Ascending aorta (tissue), 2 donors: ENCODE measurements at places on chromosomes 4 and X. TPM values are rescaled to one million over a fixed set of nuclear protein-coding genes. Genes with fewer than 3 reads are reported as not detected.

CENPU gene
- total RNA-seq: not detected

IBSP gene
- not detected for total RNA-seq

LONRF3 gene
- 11.0 TPM for total RNA-seq

SLC39A8 gene
- total RNA-seq: 17.1 TPM

SHROOM4 gene
- total RNA-seq: 25.3 TPM

SRPK3 gene
- total RNA-seq: 4.5 TPM

PFKFB1 gene
- total RNA-seq: not detected

TRAM1L1 gene
- 0.43 TPM for total RNA-seq

GUCY1B1 gene
- total RNA-seq: 34.9 TPM

DNA sequence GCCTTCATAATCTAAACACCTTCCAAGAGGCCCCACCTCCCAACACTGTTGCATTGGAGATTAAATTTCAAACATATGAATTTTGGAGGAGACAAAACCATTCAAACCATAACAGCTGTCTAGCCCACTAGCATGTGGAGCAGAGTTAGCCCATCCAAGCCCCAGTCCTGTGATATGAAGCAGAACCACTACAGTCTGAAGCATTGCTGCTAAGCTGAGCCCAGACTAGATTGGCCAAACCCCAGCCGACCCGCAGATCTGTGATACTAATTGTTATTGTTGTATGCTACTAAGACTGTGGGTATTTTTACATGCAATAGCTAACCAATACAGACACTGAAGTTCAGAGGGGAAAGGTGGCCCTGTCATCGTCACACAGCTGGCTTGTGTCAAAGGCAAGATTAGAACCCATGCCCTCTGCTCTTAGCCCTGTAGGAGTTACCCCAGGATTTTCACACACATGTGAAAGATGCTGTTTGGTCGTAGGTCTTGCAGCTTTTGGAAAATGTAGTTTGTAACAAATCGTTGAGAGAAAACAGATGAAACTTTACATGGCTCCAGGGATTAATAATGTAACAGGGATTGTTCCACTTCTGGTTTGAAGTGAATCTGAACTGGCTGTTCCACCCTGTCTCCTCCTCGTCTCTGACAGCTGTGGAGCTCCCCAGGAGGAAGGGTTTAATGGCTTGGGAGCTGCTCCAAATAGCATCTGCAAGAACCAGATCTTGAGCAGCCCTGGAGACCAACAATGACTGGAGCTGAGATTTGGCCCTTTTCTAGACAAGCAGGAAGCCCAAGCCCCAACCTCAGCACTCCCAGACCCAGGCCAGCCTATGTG, 517.5 kb downstream of the MID1IP1 start:
- DNase-seq: no peak

- DNase-seq: peak; percentile 63
Observed at GRCh38 chr4:170853422-170854021, 763.8 kb upstream of the AADAT start.

DNA sequence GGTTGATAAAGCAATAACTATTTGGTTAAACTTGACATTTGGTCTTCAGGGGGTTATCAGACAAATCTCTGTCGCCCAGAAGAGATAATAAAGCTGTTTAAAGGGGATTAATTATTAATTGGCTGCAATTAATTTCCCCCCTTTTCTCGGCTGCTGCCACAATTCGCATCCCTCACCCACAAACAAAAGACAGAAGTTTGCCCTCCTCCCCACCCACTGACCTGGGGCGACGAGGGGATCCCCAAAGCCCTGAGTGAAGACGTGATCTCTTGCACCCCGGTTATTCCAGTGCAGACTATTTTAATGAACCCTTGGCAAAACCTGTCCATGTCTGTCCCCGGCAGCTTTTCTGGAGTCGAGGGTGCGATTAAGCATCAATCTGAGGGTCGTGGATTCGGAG, 55.7 kb upstream of the TMEM33 start:
- no peak for DNase-seq

- no peak for DNase-seq
Observed at GRCh38 chrX:100829730-100830129, 9.5 kb downstream of the CSTF2 start.

- DNase-seq: no peak
Observed at GRCh38 chrX:21645886-21646285, 12.2 kb downstream of the KLHL34 start.

- DNase-seq: no peak
Observed at GRCh38 chr4:88957570-88957969, 99.4 kb downstream of the FAM13A start.

DNA sequence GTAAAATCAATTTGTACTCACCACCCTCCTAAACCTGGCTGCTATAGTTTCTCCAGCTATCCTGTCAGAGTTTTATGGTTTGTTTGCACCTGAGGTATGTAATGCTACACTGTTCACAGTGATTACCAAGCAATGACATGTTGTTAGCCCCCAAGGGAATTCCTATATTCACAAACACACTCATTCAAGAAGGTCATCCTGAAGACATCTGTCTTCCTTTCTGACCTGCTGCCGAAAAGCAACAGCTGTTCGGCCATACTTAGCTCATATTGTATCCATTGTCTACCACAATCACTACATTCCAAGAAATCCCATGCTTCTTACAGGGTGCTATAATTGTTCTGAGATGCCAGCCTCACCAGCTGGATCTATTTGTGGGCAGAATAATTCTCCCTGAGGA, 160.1 kb upstream of the GYPA start:
- no peak for DNase-seq

GRCh38 chrX:40539214-40540142, 41.3 kb upstream of the ATP6AP2 start:
- DNase-seq: peak; percentile 72

GRCh38 chr4:106038908-106039307, 143.6 kb downstream of the NPNT start:
- DNase-seq: no peak

DNA sequence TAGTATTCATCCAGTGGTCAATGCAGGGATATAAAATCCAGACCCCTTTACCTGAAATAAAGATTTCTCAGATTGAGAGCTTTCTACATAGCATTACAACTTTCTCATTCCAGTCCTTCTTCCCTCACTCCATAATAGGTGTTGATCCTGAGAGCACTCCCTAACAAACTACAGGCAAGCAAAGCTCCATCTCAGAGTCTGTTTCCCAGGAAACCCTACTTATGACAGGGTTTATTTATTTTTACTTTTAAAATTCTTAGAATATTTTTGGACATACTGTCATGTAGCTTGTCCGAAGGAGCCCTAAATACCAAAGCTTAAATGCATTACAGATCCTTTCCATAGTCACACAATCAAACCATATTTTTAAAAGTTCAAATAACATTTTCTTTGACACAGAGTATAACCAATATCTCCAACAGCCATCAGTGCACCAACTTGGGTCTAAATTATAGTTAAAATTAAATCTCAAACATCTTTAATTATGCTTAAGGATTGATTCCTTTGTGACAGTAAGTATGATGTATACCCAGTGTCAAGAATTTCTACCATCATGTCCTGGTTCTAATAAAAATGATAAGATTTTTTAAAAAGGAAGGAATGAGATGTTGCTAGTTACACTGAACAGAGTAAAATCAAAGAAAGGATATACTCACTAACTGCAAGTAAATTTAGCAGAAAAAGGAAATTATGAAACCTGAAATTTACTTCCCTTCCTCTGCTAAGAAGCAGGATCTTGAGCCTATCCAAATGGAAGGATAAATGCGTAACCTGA, 580.4 kb upstream of the ADGRL3 start:
- DNase-seq: no peak

DNA sequence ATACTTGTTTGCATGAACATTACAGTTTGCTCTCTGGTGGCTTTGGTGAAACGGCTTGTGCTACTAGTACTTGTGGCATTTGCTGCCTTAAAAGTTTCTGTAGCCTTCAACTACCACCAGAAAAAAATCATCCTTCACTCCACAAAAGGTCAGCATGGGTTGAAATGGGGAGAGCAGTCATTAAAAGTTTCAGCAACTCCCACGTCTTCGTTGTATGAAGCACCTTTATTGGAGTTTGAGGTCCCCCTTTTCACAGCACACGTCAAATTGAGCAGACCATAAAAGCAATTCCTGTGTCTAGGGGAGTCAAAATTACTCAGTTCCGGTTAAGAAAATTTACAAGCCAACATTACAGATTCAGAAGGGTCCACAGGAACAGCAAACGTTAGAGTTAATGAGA, 23.0 kb upstream of the CCNA2 start:
- no peak for DNase-seq

GRCh38 chr4:38684271-38684670, 20.3 kb downstream of the KLF3 start:
- no peak for DNase-seq

DNA sequence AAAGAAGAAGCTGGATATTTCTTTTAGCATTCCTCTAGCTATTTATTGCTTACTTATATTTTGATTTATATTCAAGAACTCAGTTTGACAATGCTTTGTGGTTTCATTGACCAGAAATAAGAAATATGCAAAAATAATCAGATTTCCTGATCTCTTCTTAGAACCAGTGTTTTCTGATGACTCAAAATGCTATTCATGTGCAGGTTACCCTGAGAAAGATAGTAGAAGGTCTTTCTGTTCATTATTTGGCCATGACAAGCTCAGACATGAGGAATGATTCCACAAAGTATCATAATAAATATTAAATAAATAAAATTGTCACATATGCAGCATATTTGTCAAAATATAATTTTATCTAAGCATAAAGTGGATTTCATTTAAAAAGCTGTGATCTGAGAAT, 24.1 kb downstream of the ADH7 start:
- DNase-seq: no peak

DNA sequence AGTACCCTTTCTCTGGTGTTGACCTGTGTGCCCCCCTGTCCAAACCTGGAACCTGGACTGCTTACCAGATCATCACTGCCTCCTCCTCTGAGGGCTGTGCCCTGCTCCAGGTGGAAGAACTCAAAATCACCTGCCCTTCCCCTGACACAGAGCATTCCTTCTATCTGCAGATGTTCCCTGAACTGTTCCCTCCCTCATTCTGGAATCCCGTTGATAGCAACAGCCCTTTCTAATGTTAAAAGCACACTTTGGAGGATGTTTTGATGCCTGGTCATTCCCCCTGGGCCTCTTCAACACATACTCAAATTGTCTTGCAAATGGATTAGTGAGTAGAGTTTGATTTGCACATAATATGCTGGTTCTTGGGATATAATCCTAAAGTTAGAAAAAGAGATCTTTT, 225.8 kb downstream of the FGF13 start:
- no peak for DNase-seq

DNA sequence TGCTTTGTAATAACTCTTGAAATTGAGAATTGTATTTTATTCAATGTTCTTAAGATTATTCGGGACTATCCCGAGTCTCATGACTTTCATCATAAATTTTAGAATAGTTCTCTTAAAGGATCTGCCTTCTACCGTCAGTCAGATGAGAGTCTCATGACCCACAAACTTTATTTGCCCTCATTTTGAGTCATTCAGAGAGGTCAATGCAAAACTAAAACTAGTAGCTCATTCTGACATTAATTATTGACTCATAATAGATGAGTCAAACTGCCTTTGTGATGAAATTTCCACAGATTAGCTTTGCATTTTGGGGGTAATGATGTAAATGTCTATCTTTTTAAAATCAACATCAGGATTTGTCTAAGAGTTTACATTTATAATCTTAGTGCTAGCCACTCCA, 1527.3 kb downstream of the TECRL start:
- DNase-seq: no peak

GRCh38 chr4:5890063-5890727, 2.7 kb downstream of the CRMP1 start:
- no peak for DNase-seq

DNA sequence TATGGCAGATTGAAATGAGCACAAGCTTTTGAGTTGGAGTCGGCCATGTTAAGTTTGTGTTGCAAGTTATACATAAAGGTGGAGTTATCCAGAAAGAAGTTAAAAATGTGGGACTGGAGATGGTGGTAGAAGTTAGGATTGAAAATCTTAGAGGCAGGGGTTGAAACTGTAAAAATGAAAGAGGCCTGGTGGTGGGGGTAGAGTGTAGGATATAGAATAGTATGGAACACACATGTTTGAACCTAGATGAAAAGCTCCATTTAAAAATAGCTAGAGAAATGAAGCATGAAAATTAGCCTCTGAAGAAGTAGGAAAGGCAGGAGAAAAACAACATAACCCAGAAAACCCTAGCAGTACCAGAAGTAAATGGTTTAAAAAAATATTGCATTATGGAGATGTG, 131.8 kb upstream of the ENPEP start:
- no peak for DNase-seq

- DNase-seq: no peak
Observed at GRCh38 chrX:101347859-101348451, 587 bp downstream of the TIMM8A start.

- no peak for DNase-seq
Observed at GRCh38 chrX:118675966-118676349, 51.4 kb upstream of the IL13RA1 start.

DNA sequence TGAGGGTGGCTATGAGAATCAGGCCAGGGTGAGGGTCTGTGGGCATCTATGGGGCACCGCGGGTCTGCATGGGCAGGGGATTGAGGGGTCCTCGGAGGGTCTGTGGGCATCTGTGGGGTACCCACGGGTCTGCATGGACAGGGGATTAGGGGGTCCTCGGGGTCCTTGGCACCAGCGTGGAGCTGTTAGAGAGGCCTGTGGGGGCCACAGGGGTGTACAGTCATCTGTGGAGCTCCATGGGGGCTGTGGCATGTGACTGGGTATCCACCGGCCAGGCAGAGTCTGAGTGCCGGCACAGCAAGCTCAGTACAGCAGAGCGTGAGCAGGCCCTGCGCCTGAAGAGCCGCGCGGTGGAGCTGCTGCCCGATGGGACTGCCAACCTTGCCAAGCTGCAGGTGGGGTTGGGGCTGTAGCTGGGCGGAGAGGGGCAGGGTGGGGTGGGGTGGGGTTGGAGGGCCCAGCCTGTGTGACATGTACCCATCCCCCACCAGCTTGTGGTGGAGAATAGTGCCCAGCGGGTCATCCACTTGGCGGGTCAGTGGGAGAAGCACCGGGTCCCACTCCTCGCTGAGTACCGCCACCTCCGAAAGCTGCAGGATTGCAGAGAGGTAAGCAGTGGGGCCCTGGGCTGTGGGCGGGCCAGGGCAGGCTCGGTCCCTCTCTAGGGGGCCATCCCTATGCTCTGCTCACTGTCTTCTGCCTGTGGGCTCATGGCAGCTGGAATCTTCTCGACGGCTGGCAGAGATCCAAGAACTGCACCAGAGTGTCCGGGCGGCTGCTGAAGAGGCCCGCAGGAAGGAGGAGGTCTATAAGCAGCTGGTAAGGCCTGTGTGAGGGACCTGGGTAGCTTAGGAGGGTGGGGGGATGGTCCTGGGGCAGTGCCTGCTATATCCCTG, 12.9 kb downstream of the CCDC22 start:
- DNase-seq: no peak

GRCh38 chr4:141180991-141181761, 39.5 kb upstream of the ZNF330 start:
- no peak for DNase-seq

DNA sequence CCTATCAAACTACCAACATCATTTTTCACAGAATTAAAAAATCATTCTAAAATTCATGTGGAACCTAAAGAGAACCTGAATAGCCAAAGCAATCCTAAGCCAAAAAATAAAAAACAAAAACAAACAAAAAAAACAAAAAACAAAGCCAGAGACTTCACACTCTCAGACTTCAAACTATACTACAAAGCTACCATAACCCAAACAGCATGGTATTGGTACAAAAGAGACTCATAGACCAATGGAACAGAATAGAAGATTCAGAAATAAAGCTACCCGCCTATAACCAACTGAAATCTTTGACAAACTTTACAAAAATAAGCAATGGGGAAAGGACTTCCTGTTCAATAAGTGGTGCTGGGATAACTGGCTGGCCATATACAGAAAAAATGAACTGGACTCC, 152.3 kb upstream of the SMIM31 start:
- DNase-seq: no peak
